ENCODE measurements at places on chromosomes 13 and 19. TPM values are rescaled to one million over a fixed set of nuclear protein-coding genes. Genes with fewer than 3 reads are reported as not detected.
A peak's percentile ranks its signal among the peaks of the same experiment; 100 is the strongest.

The ZNF814 gene
- 24.5 TPM for total RNA-seq

GRCh38 chr19:6891761-6892385 is 4.5 kb downstream of the ADGRE1 start:
- no peak for DNase-seq

DNA sequence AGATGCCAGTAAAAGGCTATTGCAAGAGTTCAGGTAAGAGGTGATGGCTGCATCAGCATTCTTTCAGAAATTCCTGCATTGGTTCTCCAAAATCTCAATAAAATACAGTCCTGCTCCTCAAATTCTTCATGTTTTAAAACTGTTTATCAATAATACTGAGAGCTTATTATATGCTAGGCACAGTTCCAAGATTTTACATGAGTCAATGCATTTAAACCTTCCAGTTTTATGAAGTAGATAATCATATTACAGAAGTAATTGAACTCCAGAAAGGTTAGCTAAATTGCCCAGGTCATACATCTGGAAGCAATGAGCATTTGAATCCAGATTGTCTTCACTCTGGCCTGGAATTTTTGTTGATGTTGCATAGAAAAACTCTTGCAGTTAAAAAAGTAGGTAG is 282.9 kb upstream of the SLITRK6 start:
- no peak for DNase-seq

The SULT2A1 gene
- total RNA-seq = 1.3 TPM

DNA sequence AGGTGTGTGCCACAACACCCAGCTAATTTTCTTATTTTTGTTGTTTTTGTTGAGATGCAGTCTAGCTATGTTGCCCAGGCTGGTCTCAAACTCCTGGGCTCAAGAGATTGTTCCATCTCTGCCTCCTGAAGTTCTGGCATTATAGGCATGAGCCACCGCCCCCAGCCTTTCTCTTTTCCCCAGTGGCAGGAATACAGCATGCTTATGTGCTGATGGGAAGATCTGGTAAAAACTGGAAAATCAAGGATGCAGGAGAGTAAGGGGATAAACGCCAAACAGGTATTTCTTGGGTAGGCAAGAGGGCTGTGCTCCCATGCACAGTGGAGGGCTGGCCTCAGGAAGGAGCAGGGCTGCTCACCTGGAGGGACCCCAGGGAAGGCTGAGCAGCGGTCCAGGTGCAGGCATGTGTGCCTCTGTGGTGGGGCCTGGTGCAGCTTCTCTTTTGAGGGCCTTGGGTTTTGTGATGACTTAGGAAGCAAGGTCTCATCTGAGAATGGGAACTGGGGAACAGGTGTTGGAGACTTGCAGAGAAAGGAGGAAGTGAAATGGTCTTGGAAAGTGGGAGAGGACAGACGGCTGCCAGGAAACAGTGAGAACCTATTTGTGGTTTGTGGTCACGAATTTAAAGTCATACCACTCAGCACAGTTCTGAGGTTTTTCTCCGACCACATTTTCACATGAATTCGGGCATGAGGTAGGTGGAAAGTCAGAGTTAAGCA is 106.5 kb downstream of the TEX26 start:
- DNase-seq = no peak

- DNase-seq = peak; percentile 22
Observed at GRCh38 chr19:48170817-48171347, 402 bp downstream of the ZSWIM9 start.

DNA sequence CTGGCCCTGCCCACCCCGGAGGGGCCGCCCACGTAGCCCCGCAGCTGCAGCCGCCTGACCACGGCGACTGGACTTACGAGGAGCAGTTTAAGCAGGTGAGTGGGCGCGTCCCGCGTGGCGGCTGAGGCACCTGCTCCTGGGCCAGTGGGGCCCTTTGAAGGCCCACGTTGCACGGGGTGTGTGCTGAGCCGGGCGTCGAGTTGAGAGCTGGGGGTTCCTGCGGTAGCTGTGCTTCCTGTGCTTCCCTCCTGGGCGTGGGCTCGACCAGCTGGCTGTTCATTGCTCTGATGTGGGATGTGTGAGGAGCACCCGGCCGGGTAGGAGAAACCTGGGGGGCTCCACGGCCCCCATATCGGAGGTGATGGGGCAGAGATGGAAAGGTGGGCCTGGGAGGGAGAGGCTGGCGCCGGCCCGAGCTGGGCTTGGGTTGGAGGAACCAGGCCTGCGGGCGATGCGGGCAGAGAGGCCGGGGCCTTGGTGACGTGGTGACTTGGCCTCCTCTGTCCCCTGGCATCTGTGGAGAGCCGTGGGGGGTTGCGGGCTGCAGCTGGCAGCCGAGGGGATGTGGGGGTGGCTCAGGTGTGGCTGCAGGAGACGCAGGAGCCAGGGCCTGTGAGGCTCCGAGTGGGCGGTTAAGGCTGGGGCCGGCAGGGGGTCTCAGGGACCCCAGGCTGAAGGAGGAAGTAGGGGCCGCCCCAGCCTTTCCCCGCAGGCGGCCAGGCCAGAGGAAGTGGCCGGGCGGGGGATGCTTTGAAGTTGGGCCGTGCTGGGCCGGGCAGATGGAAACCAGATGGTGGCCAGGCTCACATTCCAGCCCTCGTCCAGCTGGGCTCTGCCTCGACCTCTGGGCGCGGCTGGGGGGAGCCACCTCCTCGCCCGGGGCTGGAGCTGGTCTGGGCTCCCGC is 7.1 kb downstream of the ARID3A start:
- DNase-seq = no peak

DNA sequence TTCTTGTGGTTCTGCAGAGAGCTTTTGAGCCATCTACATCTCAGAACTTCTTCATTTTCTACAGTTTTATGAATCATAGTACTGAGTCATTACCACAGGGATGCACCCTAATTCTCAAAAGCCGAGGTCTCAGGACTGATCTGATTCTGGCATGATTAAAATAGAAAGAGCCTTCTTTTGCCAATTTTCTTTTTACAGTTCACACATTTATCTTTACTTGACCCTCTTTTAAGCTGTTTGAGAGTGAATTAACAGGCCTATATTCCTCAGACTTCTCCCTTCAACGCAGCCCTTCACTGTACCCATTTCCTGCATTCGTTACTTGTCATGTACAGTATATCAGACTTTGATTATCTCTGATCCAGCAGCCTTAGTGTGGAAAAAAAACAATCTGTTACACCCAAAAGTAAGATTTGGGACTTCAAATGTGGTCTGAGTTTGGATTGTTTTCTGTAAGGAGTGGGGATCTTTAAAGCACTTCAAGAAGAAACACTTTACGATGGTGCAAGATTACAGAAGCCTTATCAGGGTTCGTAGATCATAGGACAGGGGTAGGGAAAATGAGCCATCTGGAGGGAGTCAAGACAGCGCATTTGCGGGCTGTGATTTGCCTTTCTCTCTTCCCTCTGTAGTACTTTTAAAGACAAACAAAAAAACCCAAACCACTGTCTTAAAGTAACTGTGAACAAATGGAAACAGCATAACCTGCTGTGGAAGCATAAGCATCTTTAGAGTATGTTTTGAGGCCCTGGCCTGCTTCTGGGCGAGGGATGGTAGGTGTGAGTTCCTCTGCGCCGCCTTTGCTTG is 15.3 kb upstream of the GPR183 start:
- DNase-seq = no peak

The OVOL3 gene
- total RNA-seq = not detected

DNA sequence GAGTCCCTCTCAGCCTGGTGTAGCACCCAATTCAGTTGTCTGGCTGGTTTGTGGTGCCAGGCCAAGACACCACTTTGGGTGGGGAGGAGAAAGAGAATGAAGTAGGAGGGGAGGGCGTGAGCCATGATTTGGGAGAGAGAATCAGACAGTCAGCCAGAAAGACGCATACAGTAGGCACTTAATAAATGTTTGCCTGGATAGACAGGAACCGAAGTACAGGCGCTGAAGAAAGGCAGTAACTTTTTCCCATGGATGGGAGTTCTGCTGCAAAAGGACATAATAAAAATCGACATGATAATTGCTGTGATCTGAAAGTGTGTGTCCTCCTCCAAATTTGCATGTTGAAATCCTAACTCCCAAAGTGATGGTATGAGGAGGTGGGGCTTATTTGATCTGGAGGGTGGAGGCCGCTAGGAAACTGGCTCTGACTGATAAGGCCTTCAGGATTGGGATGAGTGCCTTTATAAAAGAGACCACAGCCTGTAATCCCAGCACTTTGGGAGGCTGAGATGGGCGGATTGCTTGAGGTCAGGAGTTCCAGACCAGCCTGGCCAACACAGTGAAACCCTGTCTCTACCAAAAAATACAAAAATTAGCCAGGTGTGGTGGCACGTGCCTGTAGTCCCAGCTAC is 38.4 kb upstream of the PDCD5 start:
- no peak for DNase-seq

The ENOX1 gene
- total RNA-seq = 1.2 TPM

GRCh38 chr13:44451651-44452050 is 78.0 kb downstream of the SERP2 start:
- DNase-seq = no peak
